ENCODE measurements at places on chromosomes 6 and 20.

DNA sequence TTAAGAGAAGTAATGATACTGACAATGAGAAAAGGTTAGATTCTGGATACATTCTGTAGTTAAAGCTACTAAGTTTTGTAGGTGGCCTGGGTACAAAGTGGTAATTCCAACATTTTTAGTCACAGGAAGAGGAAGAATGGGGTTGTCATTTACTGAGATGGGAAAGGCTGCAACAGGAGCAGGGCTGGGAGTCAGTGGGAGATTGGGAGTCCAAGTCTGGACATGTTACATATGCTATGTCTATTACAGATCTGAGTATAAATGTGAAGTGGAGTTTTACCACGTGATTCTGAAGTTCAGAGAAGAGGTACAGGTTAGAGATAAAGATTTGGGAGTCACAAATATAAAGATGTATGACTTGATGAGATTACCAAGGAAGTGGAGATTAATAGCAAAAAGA, 116.2 kb downstream of the RWDD2A start:
- no peak for DNase-seq

DNA sequence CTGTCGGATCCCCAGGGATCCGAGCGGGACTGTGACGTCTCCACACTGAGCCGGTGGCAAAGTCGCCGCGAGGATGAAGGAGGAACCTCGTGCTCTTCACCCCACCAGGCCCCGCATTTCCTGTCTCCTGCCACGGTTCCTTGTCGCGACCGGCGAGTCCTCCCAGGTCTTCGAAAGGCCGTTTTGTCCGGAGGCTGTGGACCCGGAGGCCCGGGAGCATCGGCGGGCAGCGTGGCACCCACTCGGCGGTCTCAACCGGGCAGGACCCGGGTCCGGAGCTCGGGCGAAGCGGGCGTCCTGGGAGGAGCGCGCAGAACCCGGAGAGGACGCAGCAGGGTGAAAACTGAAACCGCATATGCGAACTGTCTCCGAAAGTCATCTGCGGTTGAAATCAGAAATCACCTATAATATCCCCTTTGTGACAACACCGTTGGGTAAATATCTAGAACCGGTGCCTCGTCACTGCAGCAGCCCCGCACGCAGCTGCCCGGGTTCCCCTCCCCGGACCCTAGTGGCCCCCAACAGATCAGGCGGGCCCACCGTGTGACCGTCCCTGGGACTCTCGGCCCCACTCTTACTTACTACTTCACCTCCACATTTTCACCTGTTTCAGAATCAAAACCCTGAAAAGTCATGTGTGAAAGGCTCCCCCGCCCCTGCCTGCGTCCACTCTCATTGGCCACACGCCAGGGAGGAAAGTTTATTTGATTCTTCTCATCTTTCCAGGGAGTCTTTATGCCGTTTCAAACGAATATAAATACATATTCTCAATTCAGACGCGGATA, 3.1 kb upstream of the ULBP2 start:
- DNase-seq = no peak

DNA sequence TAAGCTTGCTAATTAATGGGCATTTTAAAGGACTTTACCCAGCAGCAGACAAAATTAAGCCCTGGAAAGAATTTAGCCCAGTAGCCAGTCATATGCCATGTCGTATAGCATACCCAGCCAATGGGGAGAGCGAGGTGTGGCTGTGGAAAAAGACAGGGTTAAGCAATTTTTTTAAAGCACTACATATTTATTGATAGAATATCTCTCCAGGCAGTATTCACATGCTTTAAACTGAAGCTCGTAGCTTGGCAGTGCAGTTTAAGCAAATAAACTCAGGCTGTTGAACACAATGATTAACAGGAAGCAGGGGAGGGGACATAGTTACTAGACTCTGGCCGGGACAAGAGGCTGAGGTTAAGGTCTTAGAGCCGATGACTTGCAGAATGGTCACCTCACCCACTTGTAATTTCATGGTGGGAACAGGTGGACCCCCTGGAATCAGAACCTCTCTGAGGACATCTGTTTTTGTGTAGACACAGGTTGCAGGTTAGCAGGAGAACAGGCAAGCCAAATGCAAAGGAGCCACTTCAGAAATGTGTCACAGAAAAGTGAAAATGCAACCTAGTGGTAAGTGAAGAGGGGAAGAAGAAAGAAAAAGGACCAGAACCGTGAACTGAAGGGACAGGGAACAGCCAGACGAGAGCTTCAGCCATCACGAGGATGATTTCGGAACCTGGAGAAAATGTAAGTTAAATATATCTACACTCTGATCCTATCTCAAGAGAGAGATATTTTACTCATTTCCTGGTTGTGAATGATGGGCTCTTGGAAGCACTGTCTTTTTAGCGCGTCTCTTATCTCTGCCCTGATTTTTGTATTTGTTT, 7.2 kb downstream of the GCNT2 start:
- no peak for DNase-seq

- no peak for DNase-seq
These were observed 6.1 kb downstream of the PTGIS start for GRCh38 chr20:49561806-49562205.

Data from HS-5 (cell line).